Activated naive CD4-positive, alpha-beta T cell treated with anti-CD3 and anti-CD28 coated beads, Interleukin-2, amount 50 U/mL, for 72 hours (primary cell): ENCODE measurements at places on chromosomes 4 and X. TPM values are rescaled to one million over a fixed set of nuclear protein-coding genes. Genes with fewer than 3 reads are reported as not detected.

GRCh38 chr4:128305942-128306341 lies 18.3 kb upstream of the PGRMC2 start:
- DNase-seq = no peak

- DNase-seq = no peak
These were observed 7.5 kb downstream of the STIM2 start for GRCh38 chr4:26867914-26868684.

- DNase-seq = no peak
These were observed 24.3 kb upstream of the PGM2 start for GRCh38 chr4:37802068-37802666.

RASGEF1B gene
- total RNA-seq = 10.8 TPM

OFD1 gene
- 36.9 TPM for total RNA-seq

KLHL5 gene
- total RNA-seq = 5.0 TPM

PNPLA4 gene
- total RNA-seq = 12.0 TPM
